ENCODE measurements at places on chromosomes 2 and 18.

GRCh38 chr2:138718405-138718804, 61.8 kb downstream of the NXPH2 start:
- DNase-seq = no peak
- no peak overlapping the region for H3K27ac ChIP-seq
- peaks cover 7% of the 10 kb centered on the region for H3K4me1 ChIP-seq
- H3K27me3 ChIP-seq = no peaks in the 10 kb centered on the region

- H3K4me1 ChIP-seq = peaks cover 18% of the 10 kb centered on the region
- H3K36me3 ChIP-seq = no peaks in the 10 kb centered on the region
- no peak overlapping the region for H3K4me3 ChIP-seq
- peaks cover 2% of the 10 kb centered on the region for H3K27me3 ChIP-seq
- DNase-seq = no peak
Observed at GRCh38 chr2:134391751-134392160, 137.9 kb downstream of the MGAT5 start.

- peaks cover 10% of the 10 kb centered on the region for H3K4me1 ChIP-seq
- H3K27ac ChIP-seq = no peak overlapping the region
- H3K27me3 ChIP-seq = no peaks in the 10 kb centered on the region
- H3K4me3 ChIP-seq = no peak overlapping the region
- DNase-seq = no peak
Observed at GRCh38 chr2:109582928-109583895, 30.6 kb downstream of the SEPTIN10 start.

DNA sequence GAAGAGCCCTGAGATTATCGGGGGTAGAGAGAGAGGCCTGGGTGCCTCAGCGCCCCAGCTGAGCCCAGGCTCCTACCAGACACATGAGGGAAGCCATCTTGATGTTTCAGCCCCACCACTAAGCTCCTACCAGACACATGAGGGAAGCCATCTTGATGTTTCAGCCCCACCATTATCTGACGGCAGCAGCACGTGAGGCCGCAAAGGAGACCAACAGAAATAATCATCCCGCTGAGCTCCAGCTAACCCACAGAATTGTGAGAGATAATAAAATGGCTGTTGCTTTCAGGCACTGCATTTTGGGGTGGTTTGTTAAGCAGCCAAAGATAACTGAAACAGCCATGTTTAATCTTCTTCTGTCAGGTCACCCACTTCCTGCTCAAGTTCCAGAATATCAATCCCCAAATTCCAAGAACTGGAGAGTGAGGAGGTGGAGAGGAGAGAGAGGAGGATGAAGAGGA, 29.3 kb upstream of the SOS1 start:
- no peak for DNase-seq
- no peaks in the 10 kb centered on the region for H3K4me1 ChIP-seq
- no peaks in the 10 kb centered on the region for H3K27me3 ChIP-seq
- H3K36me3 ChIP-seq = no peaks in the 10 kb centered on the region

- no peak overlapping the region for H3K4me3 ChIP-seq
- H3K27me3 ChIP-seq = peaks cover 9% of the 10 kb centered on the region
- H3K27ac ChIP-seq = no peak overlapping the region
- peaks cover 40% of the 10 kb centered on the region for H3K4me1 ChIP-seq
- no peak for DNase-seq
- no peaks in the 10 kb centered on the region for H3K36me3 ChIP-seq
Observed at GRCh38 chr2:2704428-2705090, 373.5 kb upstream of the MYT1L start.

DNA sequence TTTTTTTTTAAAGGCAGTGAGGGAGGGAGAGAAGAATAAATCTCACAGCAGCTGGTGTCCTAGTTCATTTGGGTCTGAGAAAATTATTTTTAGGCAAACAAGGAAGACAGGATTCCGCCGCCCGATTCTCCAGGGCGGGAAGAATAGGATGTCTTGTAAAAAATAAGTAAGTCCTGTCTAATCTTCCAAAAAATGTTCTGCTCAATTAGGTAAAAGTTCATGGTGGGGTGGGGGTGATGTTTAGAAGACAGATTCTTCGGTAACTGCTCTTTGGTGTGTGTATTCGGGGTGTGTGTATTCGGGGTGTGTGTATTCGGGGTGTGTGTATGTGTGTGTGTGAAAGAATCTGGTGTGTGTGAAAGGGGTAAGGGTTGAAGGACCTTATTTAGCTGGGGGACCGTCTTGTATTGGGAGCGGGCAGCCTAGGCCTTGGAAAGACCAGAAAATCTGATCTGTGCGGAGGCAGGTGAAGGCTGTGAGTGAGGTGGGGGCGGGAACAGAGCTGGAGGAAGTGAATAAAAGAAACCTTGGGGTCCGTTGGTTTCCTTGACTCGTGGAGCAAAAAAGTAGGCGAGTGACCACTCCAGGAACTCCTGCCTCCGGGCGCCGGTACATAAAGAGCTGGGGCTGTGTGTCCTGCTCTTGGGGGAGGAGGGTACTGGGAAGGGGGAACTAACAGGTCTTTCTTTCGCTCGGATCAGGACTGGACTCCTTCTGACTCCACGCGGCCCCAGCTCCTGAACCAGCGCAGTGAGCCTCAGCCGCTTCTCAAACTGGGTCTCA, 4.4 kb upstream of the PAX3 start:
- H3K4me1 ChIP-seq = peaks cover 30% of the 10 kb centered on the region
- peak overlapping the region; percentile 35 for H3K4me3 ChIP-seq
- no peak for DNase-seq
- peaks cover 13% of the 10 kb centered on the region for H3K36me3 ChIP-seq

DNA sequence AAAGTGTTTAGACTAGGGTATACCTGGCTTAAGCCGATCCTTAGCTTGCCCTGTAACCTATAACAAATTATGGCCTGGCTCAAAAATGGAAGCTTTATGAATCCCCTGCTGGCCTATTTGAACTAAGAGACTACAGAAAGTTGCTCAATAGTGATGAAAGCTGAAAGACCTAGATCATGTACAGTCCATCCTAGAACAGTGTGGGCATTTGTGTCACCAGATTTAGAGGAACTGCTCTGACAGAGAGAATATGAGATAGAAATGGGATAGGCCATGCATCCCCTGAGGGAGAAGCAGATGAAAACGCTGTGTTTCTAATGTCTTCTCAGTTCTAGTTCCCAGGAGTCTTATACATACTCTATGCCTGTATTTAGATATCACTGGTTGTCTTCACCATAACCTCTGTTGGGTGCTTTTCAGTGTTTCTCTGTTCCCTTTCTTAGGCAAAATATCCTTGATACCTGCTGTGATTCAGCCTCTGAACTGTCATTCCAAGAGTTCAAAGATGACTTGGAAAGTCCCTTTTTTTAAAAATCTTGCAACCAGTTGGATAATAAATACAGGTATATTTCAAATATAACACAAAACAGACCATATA, 246.9 kb upstream of the SLC39A10 start:
- DNase-seq = no peak
- H3K36me3 ChIP-seq = no peaks in the 10 kb centered on the region
- peaks cover 15% of the 10 kb centered on the region for H3K4me1 ChIP-seq
- H3K4me3 ChIP-seq = no peak overlapping the region
- H3K27me3 ChIP-seq = no peaks in the 10 kb centered on the region

DNA sequence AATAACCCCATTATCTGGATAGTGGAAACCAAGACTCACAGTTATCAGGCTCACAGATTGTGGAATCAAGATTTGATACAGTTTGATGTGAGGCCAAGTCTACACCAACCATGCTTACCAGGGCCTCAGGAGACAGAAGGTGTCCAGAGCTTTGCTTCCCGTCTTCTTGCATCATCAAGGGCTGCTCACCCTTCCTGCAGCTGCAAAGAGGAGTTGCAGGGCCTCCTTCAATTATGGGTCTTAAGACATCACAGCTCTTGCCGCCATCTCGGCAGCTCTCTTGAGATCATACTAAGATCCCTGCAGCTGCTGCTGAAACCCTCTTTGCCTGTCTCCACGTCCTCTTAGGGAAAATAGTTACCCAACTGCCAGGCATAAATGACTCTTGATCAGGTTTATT, 176.0 kb downstream of the MGAT5 start:
- DNase-seq = no peak
- peaks cover 6% of the 10 kb centered on the region for H3K36me3 ChIP-seq
- no peak overlapping the region for H3K27ac ChIP-seq

DNA sequence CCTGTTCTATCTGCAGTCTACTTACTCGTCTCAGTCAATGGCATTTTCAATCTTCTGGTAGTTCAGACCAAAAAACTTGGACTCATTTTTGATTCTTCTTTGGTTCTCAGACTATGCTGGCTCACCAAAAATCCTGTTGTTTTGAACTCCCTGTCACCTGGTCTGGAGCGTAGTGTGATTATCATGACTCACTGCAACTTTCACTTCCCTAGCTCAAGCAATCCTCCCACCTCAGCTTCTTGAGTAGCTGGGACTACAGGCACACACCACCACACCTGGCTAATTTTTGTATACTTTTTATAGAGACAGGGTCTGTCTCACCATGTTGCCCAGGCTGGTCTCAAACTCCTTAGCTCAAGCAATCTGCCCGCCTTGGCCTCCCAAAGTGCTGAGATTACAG, 163.3 kb upstream of the CDH7 start:
- DNase-seq = no peak
- no peaks in the 10 kb centered on the region for H3K4me1 ChIP-seq
- no peak overlapping the region for H3K4me3 ChIP-seq
- H3K27me3 ChIP-seq = no peaks in the 10 kb centered on the region
- H3K36me3 ChIP-seq = no peaks in the 10 kb centered on the region
- no peak overlapping the region for H3K27ac ChIP-seq

DNA sequence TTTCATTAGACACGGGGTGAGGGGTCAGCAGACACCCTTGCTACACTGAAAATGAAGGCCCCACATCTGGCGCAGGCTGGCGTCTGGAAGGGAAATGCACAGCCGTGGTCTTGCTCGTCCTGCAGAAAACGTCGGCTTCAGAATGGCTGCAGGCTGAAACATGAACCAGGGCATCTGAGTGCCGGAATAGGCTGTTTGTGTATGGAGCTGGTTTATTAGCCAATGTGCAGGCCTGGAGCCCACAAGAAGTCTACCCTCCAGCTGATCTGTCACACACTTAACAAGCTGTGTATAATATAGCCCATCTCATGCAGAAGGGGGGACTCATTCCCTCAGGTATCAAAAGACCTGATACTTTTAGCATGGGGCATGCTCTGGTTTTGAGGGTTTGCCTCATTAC, 153.4 kb upstream of the SOX11 start:
- no peaks in the 10 kb centered on the region for H3K27me3 ChIP-seq
- peak overlapping the region; percentile 95 for H3K27ac ChIP-seq
- H3K4me1 ChIP-seq = peaks cover 44% of the 10 kb centered on the region
- H3K4me3 ChIP-seq = peak overlapping the region; percentile 74
- H3K36me3 ChIP-seq = peaks cover 14% of the 10 kb centered on the region

GRCh38 chr2:110973262-110973661, 147.5 kb upstream of the BCL2L11 start:
- no peaks in the 10 kb centered on the region for H3K4me1 ChIP-seq
- DNase-seq = no peak
- no peak overlapping the region for H3K4me3 ChIP-seq
- no peak overlapping the region for H3K27ac ChIP-seq

GRCh38 chr18:31538837-31539236, 40.9 kb downstream of the DSG2 start:
- no peak overlapping the region for H3K4me3 ChIP-seq
- H3K27me3 ChIP-seq = peaks cover 1% of the 10 kb centered on the region
- H3K27ac ChIP-seq = no peak overlapping the region
- no peaks in the 10 kb centered on the region for H3K4me1 ChIP-seq
- DNase-seq = no peak
- peaks cover 8% of the 10 kb centered on the region for H3K36me3 ChIP-seq

- H3K27me3 ChIP-seq = peaks cover 6% of the 10 kb centered on the region
- H3K27ac ChIP-seq = no peak overlapping the region
- no peak for DNase-seq
- peaks cover 44% of the 10 kb centered on the region for H3K4me1 ChIP-seq
- no peaks in the 10 kb centered on the region for H3K36me3 ChIP-seq
Observed at GRCh38 chr18:35117372-35117771, 76.2 kb downstream of the MAPRE2 start.

- H3K4me3 ChIP-seq = no peak overlapping the region
- no peaks in the 10 kb centered on the region for H3K36me3 ChIP-seq
- no peak for DNase-seq
- no peak overlapping the region for H3K27ac ChIP-seq
Observed at GRCh38 chr2:214038186-214038585, 372.7 kb upstream of the VWC2L start.

- no peak overlapping the region for H3K4me3 ChIP-seq
- no peak overlapping the region for H3K27ac ChIP-seq
- H3K4me1 ChIP-seq = peaks cover 2% of the 10 kb centered on the region
Observed at GRCh38 chr18:34734056-34734455, 24.0 kb downstream of the DTNA start.

- DNase-seq = no peak
- no peak overlapping the region for H3K4me3 ChIP-seq
- no peaks in the 10 kb centered on the region for H3K27me3 ChIP-seq
Observed at GRCh38 chr18:42574871-42575270, 540.6 kb downstream of the RIT2 start.

DNA sequence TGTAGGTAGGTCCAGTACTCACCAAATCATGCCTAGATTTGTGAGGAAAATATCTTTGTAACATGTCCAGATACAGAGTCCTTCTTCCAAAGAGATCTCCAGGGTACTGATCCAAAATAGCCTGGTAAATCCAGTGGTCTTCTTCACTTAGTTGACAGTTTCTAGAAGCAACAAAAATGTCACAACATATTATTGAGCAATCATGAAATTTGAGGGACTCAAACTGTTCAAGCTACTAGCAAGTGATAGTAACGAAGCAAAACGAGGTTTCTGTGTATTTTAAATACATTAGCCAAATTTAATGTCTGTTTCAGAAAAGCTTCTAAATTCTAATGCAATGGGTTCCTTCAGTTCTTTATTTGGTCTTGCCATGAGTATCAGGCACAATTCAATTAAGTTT, 142.8 kb downstream of the CCDC148 start:
- H3K27ac ChIP-seq = no peak overlapping the region
- DNase-seq = no peak
- H3K36me3 ChIP-seq = no peaks in the 10 kb centered on the region
- no peaks in the 10 kb centered on the region for H3K4me1 ChIP-seq

GRCh38 chr18:54086863-54087262, 137.6 kb downstream of the MBD2 start:
- peaks cover 4% of the 10 kb centered on the region for H3K4me1 ChIP-seq
- DNase-seq = no peak
- H3K4me3 ChIP-seq = no peak overlapping the region
- H3K27me3 ChIP-seq = peaks cover 6% of the 10 kb centered on the region
- peaks cover 5% of the 10 kb centered on the region for H3K36me3 ChIP-seq
- no peak overlapping the region for H3K27ac ChIP-seq

DNA sequence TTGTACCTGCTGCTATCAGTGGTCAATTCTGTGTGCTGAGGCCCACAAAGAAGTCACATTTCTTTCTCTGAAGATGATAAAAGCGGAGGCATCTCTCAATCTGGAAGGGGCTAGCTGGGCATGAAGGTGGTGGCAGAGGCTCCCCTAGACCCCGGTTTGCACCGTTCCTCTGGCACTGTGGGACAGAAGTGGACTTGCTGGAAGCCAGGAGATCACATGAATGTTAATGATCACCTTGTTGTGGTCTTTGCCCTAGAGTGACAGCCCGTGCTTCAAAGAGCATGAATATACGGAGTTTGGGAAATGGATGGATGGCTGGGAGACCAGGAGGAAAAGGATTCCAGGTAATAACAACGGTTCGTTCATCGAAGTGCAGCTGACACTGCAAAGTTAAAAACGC, 20.2 kb downstream of the ALLC start:
- H3K36me3 ChIP-seq = no peaks in the 10 kb centered on the region
- H3K4me3 ChIP-seq = no peak overlapping the region
- H3K27me3 ChIP-seq = no peaks in the 10 kb centered on the region
- no peak overlapping the region for H3K27ac ChIP-seq
- no peak for DNase-seq

All from glutamatergic neuron (in vitro differentiated cells).